ENCODE measurements at places on chromosomes 13 and 19.

DNA sequence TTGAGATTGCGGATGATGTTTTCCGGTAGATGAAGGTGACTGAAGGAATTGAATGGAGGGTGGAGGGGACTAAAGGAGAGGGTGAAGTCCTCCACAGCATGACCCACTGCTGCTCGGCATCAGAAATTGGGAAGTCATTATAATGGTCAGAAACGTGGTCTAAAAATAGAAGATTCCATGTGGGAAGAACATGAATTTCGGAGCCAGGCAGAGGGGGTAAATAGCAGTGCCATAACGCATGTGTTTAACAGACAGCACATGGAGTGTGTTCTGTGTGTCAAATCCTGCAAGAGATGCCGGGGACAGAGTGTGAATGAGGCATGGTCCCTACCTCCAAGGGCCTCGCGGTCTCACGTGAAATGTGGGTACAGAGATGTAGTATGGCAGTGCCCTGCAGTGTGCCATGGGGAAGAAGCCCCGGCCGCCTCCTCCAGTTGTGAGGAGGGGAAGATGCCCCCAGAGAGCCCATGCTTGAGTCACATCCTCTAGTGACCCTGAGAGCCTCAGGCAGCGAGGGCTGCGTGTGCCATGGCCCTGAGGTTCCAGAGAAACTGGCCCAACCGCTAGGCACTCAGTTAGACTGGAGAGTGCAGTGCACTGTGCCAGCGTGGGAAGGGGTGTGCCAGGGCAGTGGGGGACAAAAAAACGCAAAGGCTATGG, 106.1 kb downstream of the COL4A2 start:
- no peak for DNase-seq

DNA sequence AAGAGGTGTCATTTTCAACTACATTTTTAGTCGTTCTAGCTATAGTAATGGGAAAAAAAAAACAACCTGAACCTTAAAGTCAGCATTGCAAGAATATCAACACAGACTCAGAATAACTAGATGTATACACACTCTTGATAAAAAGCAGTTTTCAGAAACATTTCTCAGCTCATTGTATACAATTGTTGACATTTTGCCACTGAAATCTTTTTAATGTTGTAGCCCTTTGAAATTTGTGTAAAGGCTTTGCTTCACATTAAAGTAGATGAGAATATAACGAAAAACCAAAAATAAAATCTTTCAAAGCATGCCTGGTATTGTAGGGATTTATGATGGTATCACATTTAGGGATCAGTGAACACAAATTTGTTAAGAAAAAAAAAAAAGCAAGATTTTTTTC, 87.2 kb upstream of the SLC10A2 start:
- no peak for DNase-seq

DNA sequence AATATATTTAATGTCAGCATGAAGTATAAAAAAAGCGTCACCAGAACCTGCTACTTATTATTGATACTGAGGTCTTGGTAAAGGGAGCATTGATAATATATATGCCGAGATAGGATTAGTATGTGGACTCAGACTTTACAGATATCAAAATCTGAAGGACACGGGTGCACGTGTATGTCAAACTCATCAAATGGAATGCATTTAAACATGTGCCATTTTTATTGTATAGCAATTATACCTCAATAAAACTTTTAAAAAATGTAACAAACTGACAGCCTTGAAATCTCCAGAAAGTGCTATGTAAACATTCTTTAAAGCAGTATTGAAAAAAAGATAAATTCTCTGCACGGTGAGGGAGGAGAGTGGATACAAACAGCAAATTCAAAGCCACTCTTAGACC, 157.9 kb downstream of the RNF17 start:
- DNase-seq, result no peak

DNA sequence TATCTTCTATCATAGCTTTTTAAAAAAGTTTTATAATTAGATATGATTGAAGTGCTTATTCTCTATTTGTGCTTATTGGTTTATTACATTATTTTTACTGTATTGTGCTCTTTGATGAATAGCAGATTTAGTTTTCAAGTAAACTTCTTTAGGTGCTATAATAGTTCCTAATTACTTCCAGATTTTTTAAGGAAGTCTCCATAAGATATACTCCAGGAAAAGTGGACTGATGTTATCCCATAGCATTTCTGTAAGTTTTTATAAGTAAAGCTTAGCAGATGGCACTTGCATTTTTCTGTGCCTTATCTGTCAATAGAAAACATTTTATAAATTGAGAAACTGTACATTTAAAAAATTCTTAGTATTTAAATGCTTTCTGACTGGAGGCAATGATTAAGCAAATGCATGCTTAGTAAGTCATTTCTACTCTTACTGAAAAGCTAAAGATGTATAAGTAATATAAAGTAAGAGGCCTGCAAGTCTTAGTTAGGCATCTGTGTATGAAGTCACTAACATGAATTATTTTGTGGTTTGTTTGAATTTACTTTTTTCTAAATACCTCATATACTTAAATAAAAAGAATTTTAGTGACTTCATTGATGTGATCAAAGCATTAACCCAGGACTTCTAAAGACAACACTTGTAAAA, 182.8 kb downstream of the MAB21L1 start:
- no peak for DNase-seq

- DNase-seq, result no peak
Observed at GRCh38 chr19:46764817-46765291, 18.6 kb upstream of the STRN4 start.

GRCh38 chr19:21698215-21698614, 69.2 kb downstream of the ZNF100 start:
- DNase-seq, result no peak

DNA sequence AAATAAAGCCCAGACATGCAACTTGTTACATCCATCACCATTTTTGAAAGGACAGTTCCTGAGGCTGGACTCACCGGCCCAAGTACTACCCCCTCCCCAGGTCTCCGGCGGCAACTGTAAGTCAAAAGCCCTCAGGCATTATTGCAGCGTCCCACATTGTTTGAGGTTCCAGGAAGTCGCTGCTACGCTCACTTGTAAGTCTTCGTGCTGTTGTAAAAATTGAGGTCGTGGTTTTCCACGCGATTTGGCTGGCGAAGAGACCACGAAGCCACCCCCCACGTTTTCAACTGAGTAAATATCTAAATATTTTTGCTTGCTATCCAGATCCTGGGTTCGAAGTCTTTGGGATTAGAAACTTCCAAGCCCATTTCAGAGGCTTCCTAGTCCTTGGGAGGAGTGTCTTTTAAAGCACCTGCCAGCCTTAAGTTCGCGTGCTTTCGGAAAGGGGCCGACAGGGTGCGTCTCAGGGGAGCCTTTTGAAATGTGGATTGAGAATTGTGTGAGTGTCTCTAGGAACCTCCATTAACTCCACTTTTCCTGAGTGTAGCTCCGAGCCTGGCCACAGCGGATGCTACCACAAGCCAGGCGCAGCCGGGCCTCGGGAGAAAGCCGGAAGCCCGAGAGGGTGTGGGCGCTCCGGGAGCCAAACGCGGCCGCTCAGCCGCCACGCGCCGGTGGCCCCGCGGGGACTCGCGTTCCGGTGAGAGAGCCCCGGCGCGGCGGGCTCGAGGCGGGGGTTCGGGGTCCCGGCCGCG, 434 bp upstream of the FNDC3A start:
- peak; percentile 9 for DNase-seq

- no peak for DNase-seq
Observed at GRCh38 chr13:99126821-99127220, 73.8 kb upstream of the UBAC2 start.

DNA sequence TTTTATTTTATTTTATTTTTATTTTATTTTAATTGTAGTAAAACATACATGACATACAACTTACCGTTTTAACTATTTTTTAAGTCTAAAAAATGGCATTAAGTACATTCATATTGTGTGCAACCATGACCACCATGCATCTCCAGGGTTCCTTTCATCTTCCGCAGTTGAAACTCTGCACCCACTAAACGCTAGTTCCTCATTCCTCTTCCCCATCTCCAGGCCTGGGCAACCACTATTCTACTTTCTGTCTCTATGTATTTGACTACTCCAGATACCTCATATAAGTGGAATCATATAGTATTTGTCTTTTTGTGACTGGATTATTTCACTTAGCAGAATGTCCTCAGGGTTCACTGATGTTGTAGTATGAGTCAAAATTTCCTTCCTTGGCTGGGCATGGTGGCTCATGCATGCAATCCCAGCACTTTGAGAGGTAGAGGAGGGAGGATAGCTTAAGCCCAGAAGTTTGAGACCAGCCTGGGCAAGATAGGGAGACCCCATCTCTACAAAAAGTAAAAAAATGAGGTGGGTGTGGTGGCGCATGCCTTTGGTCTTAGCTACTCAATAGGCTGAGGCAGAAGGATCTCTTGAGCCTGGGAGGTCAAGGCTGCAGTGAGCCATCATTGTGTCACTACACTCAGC, 55.7 kb upstream of the ZNF507 start:
- no peak for DNase-seq

DNA sequence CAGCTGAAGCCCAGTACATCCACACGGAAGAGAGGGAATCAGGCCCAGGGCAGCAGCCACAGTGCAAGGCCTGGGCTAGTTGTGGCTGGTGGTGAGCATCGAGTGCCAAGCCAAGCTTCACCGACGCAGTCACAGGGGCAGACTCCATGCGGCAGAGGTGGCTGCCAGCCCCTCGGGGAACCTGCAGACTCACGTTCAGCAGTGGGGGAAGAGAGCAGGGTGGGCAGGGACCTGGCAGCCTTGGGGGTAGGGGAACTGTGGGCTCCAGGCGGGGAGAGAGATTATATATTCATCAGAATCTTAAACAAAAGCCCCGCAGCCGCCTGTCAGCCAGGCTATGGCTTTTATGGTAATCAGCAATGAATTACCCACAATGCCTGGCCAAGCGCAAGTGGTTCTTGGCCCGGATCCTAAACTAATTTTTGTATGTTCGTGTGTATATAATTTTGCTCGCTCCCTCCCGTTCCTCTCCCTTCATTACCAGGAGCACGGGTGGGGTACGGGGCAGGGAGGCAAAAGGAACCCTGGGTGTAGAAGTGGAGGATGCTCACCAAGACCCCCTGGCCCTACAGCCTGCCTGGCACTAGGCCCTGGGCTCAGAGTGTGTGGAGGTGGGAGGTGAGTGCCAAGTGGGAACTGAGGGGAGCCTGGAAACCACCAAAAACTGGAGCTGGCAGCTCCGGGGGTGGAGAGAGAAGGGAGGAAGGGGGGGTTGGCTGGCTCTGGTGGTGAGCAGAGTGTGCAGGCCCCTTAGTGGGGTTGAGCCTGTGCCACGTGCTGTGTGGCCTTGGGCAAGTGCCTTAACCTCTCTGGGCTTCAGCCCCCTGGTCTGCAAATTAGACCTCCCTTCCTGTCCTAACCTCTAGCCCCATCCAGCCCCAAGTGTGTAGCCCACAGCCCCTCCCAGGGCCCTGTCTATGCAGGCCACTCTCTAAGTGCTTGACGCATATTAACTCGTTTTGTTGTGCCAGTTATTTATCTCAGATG, 31.9 kb downstream of the PTPRS start:
- no peak for DNase-seq

GRCh38 chr13:77345150-77345780, 18.4 kb upstream of the MYCBP2 start:
- DNase-seq, result no peak

- no peak for DNase-seq
Observed at GRCh38 chr13:112366907-112367646, 9.1 kb upstream of the SPACA7 start.

DNA sequence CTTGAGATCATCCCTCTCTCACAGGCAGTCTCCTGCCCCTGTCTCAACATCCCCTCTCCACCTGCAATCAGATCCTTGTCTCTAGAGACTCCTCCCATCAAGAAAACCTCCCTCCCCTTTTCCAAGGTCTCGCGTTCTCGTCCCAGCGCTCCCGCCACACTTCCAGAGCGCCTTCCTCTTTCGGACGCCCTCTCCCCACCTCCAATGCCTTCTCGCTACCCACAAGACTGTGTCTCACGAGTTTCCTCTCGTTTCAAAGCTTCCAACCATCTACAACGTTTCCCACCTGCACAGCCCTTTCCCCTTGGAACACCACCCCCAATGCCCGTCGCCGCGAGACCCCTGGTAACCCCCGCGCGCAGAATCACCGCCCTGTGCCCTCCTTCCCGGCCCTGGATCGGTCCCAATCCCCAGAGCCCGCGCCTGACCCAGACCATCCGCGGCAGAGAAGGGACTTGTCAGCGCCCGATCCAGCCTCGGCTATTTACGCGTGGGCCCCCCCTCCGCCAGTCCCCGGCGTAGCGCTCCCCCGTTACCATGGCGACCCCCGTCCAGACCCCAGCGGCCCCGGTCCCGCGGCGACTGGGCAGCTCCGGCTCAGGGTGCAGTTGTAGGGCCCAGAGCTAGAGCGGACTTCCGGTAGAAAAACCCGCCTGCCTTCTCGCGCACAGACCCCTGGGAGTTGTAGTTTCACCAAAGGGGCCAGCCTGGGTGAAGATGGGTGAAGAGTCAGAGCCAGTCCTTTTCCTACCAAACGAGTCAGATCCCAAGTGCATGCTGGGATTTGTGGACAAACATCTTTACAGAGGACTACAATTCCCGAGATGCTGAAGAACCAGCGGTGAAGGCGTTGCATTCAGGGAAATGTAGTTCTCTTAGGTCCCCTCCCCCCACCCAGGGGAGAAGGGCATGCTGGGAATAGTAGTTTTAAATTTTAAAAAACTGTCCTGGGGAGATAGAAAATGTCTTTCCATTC, at the start of gene AP2S1:
Gene AP2S1 (minus strand): TSS at position 619 of the 976 bp plus-strand sequence. CDS start 80 bp downstream, at position 539.
- peak; percentile 80 for DNase-seq

DNA sequence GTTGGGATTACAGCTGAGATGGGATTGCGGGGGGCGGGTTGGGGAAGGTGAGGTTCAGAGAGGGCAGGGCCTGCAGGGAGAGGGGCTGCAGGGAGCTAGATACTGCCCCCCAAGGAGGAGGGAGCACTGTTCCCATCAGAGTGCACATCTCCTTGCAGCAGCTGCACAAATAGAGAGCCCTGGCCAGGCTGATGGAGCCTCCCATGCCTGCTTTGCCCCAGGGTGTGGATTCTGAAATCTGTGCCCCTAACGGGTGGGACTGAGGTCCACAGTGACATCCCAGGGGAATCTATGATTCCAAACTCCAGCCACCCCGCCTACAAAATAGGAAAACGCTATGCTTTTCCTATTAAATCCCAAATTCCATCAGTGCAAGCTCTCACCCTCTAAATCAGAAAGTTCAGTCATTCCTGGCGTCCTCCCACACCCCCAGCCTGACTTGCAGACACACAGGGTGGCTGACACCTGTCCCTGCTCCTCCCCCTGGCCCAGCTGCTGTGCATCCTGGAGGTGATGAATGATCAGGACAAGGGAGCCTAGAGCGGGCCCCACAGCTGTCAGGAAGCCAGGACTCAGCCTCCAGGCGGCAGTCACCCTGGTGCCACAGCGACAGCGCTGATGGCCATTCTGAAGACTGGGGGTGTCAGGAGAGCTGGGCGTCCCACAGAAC, 6.3 kb upstream of the CEACAM21 start:
- DNase-seq, result no peak

Measured in stimulated activated CD8-positive, alpha-beta memory T cell treated with anti-CD3 and anti-CD28 coated beads, Interleukin-7, amount 100 ng/mL, for 1 hour (primary cell).